ENCODE measurements at places on chromosomes 7 and 10. TPM values are rescaled to one million over a fixed set of nuclear protein-coding genes. Genes with fewer than 3 reads are reported as not detected.

Gene HKDC1
- 0.56 TPM for total RNA-seq

Gene AOAH
- total RNA-seq, result 1.9 TPM

Gene TBXAS1
- total RNA-seq, result 0.45 TPM

Gene CDNF
- 1.0 TPM for total RNA-seq

Gene FLNC
- 39.1 TPM for total RNA-seq

Gene NEUROG3
- 0.92 TPM for total RNA-seq

Gene ODAD2
- total RNA-seq, result 2.5 TPM
